Inflammatory macrophage treated with lipopolysaccharide for 4 hours (primary cell): ENCODE measurements at places on chromosomes 1 and 21.

- DNase-seq: no peak
Observed at GRCh38 chr1:206696812-206697585, 12.3 kb downstream of the MAPKAPK2 start.

GRCh38 chr1:64173336-64173940 is 30.0 kb upstream of the UBE2U start:
- no peak for DNase-seq

DNA sequence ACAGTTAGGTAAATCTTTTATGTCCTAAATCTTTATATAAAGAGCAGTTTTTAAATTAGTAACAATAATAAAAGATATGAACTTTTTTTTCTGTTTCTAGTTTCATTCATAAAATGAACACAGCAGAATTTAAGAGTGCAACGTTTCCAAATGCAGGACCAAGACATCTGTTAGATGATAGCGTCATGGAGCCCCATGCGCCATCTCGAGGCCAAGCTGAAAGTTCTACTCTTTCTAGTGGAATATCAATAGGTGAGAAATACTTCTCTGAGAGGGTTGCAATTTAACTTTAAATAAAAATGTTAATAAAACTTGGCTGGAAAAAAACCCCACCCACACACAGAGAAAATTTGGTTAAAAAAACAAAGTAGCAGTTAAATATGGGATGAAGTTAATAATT is 15.0 kb upstream of the ANGPTL1 start:
- DNase-seq: no peak

- no peak for DNase-seq
Observed at GRCh38 chr1:6860401-6860800, 75.1 kb downstream of the CAMTA1 start.

GRCh38 chr21:27359141-27359540 is 392.3 kb upstream of the ADAMTS5 start:
- DNase-seq: no peak

DNA sequence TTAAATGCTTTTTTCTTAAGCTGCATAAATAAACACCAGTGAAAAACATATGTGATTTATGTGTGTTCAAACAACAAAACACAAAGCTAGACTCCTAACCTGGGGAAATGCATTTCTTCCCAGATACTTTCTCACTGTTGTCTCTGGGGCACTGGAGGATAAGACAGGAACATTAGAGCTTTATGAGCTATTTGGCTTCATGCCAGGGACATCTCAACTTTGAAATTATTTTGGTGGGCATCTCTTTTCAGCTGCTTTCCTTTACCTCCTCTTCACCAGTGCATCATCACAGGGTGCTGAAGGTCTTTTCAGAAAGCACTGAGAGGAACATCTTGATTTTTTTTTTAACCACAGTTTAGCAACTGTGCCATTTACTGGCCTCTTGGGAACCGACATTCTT is 212.9 kb downstream of the DNM3 start:
- DNase-seq: no peak
